ENCODE measurements at places on chromosomes 11 and 22. TPM values are rescaled to one million over a fixed set of nuclear protein-coding genes. Genes with fewer than 3 reads are reported as not detected.

DNA sequence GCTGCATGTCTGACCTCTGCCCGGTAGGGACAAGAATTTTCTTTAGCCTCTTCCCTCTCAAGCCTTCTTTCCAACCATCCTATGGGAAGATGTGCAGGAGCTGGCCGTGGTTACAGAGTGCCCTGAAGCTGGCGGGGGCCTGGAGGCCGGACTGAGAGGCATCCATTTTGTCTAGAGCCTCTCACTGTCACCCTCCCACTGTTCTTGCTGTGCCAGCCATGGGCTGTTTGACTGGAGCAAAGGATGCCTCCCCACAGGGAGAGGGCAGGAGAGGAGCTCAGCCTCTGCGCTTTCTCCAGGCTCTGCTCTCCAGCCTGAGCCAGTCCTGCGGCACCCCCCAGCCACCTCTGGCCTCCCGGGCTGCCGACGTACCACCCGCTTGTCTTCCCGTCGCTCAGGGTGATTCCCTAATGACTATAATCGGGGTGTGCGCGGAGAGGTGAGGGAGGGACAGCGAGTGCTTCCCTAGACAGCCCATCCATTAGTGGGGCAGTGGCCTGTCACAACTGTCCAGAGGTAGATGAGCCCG lies 123.8 kb downstream of the NECTIN1 start:
- DNase-seq, result no peak

GRCh38 chr11:2305140-2305778 lies 3.4 kb downstream of the TSPAN32 start:
- DNase-seq, result no peak

CNTN5 gene
- 10.6 TPM for total RNA-seq

UBXN1 gene
- total RNA-seq, result 91.4 TPM

CD248 gene
- total RNA-seq, result 1.1 TPM

Measured in occipital lobe (tissue), 3 donors.